ENCODE measurements at places on chromosomes 1 and 21. TPM values are rescaled to one million over a fixed set of nuclear protein-coding genes. Genes with fewer than 3 reads are reported as not detected.

The LCE1B gene
- total RNA-seq: not detected

The DISP1 gene
- 1.6 TPM for total RNA-seq

The B3GALT2 gene
- 0.78 TPM for total RNA-seq

The HIVEP3 gene
- total RNA-seq: 7.6 TPM

The AMY1C gene
- total RNA-seq: not detected

The ARHGAP29 gene
- total RNA-seq: 221 TPM

DNA sequence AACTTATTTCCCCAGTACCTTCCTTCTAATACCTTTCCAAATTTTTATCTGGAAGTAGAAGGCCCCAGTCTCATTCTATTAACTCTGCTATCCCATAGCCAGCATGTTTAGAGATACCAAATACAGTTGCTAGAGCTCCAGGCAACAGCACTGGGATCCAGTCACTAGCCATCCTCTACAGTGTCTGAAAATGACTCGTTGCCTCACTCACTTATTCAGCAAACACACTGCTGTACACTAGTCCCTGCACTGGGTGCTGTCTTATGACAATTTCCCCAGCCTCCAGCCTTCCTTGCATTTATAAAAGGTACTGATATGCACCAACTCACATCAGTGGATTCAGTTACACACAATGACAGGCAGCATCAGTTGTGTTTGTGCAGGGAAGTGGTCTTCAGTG, 179.0 kb downstream of the DSCAM start:
- DNase-seq: no peak

DNA sequence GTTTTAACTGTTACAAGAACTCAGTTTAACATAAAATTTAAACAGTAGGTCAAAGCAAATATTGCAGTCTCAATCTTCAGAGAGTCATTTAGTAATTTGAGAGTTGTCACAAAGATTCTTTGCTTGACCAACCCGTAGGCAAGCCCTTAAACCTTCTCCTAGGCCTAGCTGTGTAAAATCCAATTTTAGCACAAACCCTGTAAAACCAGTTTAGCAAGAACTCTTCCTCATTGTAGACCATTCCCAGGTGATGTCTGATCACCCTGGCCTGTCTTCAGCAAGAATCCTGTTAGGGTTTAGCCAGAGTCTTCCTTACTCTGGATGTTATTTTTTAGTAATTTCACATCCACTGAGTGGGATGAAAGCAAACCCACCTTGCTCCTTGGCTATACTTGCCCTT, 30.1 kb downstream of the LRIG2 start:
- DNase-seq: no peak

GRCh38 chr21:24200052-24200451, 1407.2 kb downstream of the MRPL39 start:
- DNase-seq: no peak

- peak; percentile 63 for DNase-seq
These were observed 2.4 kb downstream of the UROD start for GRCh38 chr1:45014321-45015028.

- DNase-seq: no peak
These were observed 37.6 kb downstream of the MTARC1 start for GRCh38 chr1:220824031-220824989.

DNA sequence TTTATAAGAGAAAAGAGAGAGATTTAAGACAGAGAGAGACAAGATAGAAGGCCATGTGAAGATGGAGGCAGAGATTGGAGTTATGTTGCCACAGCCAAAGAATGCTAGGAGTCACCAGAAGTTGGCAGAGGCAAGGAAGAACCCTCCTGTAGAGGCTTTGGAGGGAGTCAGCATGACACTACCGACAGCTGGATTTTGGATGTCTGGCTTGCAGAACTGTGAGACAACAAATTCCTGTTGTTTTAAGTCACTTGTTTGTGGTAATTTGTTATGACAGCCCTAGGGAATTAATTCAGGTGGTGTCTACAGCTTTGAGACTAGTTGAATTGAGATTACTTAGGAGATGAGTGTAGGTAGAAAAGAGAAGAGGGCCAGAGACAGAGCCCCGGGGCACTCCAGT, 158.5 kb downstream of the DNM3 start:
- DNase-seq: no peak

GRCh38 chr1:42214447-42214871, 49.9 kb upstream of the GUCA2A start:
- DNase-seq: peak; percentile 37

- no peak for DNase-seq
These were observed 62.9 kb downstream of the GADD45A start for GRCh38 chr1:67747671-67748546.

- DNase-seq: no peak
These were observed 153.9 kb downstream of the ETS2 start for GRCh38 chr21:38959692-38960061.

DNA sequence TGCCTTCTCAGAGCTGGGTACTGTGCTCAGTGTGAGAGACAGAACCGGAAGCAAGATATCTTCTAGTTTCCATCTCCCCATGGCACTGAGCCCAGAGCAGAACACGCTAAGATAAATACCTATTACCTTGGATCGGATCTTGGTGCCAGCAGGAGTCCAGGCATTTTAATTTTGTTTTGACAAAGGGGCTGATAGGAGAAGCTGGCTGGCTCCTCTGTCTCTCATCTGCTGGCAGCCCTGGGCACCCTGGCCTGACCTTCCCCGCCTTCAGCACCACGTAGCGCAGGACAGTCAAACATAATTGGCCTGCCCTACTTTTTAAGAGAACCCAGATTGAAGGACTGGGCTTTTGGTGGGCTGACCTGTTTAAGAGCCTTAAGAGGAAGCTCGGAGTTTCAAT, 160.7 kb upstream of the KLHDC7A start:
- no peak for DNase-seq

GRCh38 chr1:7859406-7859805, 6.5 kb upstream of the UTS2 start:
- DNase-seq: no peak

DNA sequence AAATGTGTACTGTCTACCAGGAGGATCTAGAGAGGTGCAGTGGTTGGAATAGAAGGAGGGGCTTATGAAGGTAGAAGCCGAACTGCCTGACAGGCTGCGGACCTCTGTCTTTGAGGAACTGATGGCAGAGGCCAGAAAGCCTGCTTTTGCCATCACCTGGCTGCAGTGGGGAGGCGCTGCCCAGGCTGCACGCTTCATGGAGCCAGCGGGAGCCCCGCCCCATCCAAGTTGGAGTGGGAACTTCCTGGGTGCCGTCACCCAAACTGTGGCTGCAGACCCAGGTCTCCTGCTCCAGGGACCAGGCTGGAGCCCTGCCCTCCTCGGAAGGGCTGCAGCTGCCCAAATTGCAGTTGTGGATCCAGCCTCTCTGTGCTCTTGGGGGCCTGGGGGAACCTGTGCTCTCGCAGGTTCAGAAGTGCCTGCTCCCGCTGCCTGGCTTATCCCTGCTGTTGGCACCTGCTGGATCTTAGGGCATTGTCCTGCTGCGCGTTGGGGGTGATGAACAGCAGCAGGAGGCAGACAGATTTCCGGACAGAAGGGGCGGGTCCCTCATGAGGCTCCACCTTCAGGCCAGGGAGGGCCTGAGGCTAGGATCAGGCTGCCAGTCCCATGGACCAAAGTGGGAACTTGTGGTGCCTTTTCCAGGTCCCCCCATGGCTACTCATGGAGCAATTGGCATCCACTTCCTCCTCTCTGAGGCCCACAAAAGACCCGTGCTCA, 118.0 kb upstream of the PLPPR4 start:
- DNase-seq: no peak

GRCh38 chr1:202320081-202320405, 21.7 kb downstream of the UBE2T start:
- no peak for DNase-seq

- DNase-seq: no peak
These were observed 1.0 kb downstream of the YOD1 start for GRCh38 chr1:207049974-207050391.

DNA sequence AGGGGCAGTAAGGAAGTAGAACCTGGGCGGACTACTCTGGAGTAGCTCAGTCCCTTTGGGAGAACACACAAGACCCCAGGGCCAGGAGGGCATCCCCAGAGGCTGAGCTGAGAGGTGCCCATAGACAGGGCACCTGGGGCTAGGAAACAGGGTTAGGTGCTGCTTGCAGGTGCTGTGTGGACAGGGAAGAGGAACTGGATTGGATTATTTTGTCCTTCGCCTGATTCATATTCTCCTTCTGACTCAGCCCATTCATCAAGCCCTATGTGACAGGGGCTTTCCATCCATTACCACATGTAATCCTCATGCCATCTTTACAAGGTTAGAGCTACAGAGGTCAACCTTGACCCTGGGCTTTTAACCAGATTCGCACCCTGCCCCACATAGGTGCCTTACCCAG, 183.9 kb downstream of the C1orf94 start:
- no peak for DNase-seq

- DNase-seq: no peak
These were observed 27.1 kb upstream of the MTF2 start for GRCh38 chr1:93051961-93052360.

- DNase-seq: no peak
These were observed 30.6 kb upstream of the USP24 start for GRCh38 chr1:55245781-55246180.

DNA sequence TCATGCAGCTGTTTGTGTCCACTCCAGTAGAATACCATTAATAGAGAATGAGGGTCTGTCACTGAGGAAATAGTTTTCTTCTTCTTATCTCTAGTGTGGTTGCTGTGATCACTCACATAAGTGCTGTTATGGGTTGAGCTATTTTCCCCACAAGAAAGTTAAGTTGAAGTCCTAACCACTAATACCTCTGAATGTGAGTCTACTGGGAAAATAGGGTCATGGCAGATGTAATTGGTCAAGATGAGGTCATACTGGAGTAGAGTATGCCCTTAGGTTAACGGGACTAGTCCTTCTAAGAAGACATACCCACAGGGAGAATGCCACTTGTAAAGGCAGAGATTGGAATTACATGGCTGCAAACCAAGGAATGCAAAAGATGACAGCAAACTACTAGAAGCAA, 70.5 kb upstream of the COL24A1 start:
- DNase-seq: no peak

GRCh38 chr1:20472860-20473711, 12.9 kb downstream of the CAMK2N1 start:
- DNase-seq: no peak

- DNase-seq: no peak
These were observed 466.7 kb upstream of the PKN2 start for GRCh38 chr1:88217386-88217785.

DNA sequence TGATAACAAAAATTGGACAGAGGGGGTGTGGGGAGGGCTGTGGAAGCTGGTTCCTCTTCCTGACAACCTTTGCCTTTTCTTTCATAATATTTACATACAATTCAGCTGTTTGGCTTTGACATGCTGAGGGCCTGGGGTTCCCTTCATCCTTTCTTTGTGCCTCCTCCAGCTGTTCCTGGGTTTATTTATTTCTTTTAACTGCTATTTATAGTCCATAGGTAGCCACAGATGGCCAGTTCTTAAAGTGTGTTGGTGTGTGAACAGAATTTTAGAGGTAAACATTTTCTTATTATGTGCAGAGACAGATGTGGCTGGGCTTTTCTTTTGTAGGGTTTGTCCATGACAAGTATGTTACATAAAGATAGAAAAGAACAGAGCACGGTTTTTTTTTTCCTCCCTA, 34.1 kb upstream of the CNIH3 start:
- no peak for DNase-seq

DNA sequence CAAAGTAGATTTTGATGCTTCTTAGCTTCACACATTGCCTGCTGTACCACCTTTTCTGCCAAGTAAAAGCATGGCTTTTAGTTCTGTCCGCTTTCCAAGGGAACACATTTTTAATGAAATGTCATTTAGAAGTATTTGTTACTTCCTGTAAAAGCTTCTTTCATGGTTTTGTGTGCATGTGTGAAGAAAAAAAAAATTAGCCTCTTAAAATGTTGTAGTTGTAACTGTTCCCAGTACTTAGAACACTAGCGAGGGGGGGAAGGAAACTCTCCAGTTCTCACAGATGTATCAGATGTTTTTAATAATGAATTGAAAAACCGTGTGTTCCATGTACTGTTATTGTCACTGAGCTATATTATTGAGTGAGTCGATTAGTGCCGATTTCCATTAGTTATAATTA, 568.3 kb upstream of the ADGRL2 start:
- no peak for DNase-seq

DNA sequence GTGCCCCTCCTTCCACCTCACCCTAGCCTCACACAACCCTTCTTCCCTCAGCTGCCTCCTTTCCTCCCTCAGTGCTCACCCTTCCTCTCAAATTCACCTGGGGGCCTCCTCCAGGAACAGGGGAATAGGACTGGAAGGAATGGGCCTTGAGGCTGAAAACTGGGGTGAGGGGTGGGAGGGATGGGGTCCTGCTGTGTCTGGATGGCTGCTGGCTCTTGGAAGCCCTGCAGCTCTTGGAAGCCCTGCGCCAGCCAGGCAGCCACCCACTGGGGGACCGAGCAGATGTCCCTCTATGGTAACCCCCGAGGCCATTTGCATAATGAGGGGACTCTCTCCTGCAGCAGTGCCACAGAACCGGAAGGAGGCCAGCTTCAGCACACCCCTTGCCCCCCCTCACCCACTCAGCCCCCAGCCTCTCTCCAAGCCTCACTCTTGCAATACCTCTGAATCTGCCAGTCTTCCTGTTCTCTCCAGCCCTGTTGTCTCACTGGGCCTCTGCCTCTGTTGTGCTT, 85.2 kb downstream of the KIRREL1 start:
- no peak for DNase-seq

GRCh38 chr1:100791586-100791985, 72.0 kb downstream of the VCAM1 start:
- no peak for DNase-seq

DNA sequence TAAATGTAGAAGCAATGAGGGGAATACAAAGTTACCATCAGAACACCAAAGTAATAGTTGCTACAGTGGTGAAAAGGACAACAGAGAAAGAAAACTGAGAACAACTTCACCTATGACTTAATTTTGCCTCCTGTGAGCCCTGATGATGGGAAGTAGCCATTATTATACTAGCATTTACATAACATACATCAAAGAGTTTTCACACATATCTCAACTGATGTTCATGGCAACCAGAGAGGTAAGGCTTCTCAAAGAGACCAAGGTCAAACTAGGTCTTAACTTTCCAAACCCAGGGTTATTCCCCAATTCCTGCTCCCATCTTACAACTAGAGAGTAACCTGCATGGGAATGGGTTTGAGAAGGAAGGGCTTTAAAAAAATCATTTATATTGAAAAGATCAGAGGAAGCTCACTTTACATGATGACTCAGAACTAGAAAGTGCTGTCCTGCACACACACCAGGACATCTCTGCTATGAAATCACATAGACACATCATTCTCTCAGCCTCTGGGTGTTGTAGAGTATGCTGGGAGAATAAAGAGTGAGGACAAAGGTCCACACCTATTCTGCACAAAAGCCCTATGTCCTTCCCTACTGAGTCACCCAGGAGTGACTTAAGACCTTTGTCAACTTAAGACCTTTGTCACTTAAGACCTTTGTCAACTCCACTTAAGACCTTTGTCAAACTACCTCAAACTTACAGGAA, 179.7 kb downstream of the TNFSF18 start:
- DNase-seq: no peak
